ENCODE measurements at places on chromosomes 6 and 20.
A peak's percentile ranks its signal among the peaks of the same experiment; 100 is the strongest.

DNA sequence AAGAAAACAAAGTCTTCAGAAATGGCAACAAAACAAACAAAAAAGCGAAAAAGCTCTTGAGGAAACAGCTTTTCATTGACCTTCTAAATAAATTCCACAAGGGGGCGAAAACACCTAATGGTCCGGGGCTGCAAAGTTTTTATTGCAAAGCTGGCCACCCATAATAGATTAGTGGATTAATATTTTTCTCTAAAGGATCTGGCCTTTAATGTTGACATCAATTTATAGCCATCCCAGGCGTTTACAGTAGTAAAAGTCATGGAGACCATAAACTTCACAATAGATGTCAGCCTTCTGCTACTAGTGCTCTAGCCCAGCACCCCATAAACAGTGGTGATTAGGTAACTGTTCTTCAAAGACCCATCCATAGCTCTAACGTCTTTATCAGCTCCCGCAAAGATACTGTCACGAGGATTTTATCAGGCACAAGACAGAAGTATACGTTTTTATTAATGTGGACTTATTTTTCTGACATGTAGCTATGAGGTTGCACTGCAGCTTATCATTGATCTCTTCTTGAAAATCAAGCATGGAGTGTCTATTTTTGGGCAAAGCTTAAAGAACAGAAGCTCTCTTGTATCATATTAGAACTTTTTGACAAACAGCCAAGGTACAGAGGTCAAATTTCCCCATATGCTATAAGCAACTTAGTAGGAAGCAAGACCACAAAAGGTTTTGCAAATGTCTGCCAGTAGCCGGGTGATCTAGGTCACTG, 4.7 kb downstream of the CITED2 start:
- DNase-seq = no peak

GRCh38 chr6:44268095-44268628, 2.1 kb upstream of the TMEM151B start:
- peak; percentile 21 for DNase-seq

- DNase-seq = no peak
Measured at GRCh38 chr20:32731882-32732266, 11.4 kb downstream of the COMMD7 start.

GRCh38 chr20:34938466-34939163, 17.0 kb downstream of the GSS start:
- DNase-seq = peak; percentile 17

- no peak for DNase-seq
Measured at GRCh38 chr6:119978274-119978889, 628.8 kb upstream of the MAN1A1 start.
